ENCODE measurements at places on chromosomes 4 and X. TPM values are rescaled to one million over a fixed set of nuclear protein-coding genes. Genes with fewer than 3 reads are reported as not detected.

Gene RNF212
- total RNA-seq: 0.60 TPM

Gene FAM90A26
- not detected for total RNA-seq

Gene OTC
- not detected for total RNA-seq

Gene NAA11
- not detected for total RNA-seq

Gene SLC49A3
- total RNA-seq: 1.1 TPM

Gene MND1
- 0.35 TPM for total RNA-seq

Gene MAB21L2
- 2.2 TPM for total RNA-seq

Gene SLC35A2
- 7.8 TPM for total RNA-seq

Gene NAP1L3
- total RNA-seq: 10.3 TPM

Gene ARHGAP36
- total RNA-seq: not detected

Gene GDPD2
- not detected for total RNA-seq

Gene MAGEC1
- not detected for total RNA-seq

Gene P2RY4
- under 0.01 TPM for total RNA-seq

Gene CCNB3
- total RNA-seq: under 0.01 TPM

Gene RPA4
- 0.45 TPM for total RNA-seq

Gene EREG
- not detected for total RNA-seq

Gene CNOT6L
- 8.0 TPM for total RNA-seq

Gene COL4A5
- 62.7 TPM for total RNA-seq

Gene ALPK1
- total RNA-seq: 11.6 TPM

Gene TLR3
- 0.60 TPM for total RNA-seq

Gene CT45A1
- not detected for total RNA-seq

Gene HS6ST2
- total RNA-seq: 0.08 TPM

Gene EDA
- total RNA-seq: 0.35 TPM

Gene BEX5
- 0.30 TPM for total RNA-seq

Gene FAM114A1
- total RNA-seq: 325 TPM
